ENCODE measurements at places on chromosomes 13 and 19.

- DNase-seq: no peak
Measured at GRCh38 chr19:38190061-38190460, 34.0 kb downstream of the DPF1 start.

- no peak for DNase-seq
Measured at GRCh38 chr19:39816287-39817048, 17.5 kb downstream of the DYRK1B start.

- DNase-seq: no peak
Measured at GRCh38 chr13:24272452-24273161, 36.8 kb upstream of the C1QTNF9 start.

GRCh38 chr19:41646589-41647204 is 19.8 kb upstream of the CEACAM4 start:
- no peak for DNase-seq

GRCh38 chr13:83733293-83733692 is 149.0 kb downstream of the SLITRK1 start:
- DNase-seq: no peak

DNA sequence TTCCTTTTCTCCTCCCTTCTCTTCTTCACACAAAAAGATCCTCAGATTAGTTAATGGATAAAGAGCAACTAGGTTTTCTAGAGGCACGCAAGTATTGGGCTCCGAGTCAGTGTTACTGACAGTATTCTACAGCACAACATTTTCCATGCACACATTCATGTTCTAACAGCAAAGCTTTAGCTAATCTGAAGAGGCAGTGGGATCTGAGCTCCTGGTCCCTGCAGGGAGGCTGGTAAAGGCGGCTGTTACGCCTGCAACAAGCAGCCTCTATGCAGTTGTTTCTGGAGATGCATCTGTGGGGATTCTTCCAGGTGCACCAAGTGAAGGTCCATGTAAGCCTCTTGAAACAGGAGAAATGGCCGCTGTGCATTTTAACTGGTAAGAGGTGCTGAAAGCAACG is 143.8 kb downstream of the EFNB2 start:
- DNase-seq: no peak

DNA sequence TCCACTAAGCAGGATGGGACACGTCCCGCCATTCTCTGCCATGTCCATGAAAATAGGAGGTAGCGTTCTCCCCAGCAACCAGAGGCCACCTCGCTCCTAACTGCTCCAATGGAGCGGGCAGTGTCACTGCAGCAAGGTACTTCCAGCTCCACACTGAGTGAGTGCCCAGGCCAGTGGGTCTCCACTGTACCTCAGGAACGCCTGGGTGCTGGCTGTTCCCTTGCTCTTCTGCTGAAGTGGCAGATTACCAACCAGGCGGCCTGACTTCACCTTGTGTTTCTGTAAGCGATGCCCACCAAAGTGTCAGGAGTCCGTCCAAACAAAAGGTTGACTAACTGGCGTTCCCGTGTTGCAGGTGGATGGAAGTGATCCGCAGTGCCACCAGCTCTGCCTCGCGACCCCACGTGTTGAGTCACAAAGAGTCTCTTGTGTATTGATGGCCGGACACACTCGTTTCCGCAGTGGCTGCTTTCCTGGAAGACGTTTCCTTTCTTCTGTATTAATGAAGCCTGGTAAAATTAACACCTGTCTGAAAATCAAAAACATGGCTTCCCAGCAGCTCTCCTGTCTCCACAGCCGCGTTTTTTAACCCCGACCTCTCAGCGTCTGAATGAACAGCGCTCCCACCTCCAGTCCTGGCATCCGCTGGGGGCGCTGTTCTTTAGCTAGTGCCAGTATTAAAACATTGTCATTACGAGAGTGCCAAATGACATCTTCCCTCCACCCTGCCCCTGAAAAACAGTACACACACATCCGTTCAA is 128.8 kb downstream of the STK24 start:
- DNase-seq: no peak

DNA sequence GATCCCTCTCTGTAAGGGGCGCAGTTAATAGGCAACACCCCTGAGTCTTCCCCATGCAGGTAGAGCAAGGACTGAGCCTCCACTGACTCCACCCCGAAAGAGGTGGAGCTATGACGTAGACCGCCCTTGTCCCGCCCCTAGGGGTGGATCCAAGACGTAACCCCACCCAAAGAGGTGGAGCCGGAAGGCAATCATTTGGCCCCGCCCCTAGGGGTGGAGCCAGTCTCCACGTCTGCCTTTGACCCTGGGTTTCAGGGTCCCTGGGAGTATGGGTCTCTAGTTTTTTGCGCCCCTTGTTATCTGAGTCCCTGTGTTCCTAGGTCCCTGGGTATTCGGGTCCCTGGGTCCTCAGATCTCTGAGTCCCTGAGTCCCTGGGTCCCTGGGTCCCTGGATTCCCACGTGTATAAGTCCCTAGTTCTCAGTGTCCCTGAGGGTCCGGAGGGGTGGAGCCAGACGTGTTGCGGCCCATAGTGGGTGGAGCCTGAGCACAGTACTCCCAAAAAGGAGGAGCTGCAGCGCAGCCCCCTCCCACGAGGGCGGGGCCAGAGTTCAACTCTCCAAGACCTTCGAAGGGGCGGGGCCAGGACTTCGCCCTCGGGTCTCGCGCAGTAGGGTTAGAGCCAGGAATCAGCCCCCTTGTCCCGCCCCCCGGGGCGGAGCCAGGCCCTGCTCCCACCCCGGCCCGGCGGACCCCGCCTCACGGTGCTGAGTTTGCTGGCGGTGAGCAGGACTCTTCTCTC is 5.3 kb downstream of the DENND1C start:
- DNase-seq: peak; percentile 88

DNA sequence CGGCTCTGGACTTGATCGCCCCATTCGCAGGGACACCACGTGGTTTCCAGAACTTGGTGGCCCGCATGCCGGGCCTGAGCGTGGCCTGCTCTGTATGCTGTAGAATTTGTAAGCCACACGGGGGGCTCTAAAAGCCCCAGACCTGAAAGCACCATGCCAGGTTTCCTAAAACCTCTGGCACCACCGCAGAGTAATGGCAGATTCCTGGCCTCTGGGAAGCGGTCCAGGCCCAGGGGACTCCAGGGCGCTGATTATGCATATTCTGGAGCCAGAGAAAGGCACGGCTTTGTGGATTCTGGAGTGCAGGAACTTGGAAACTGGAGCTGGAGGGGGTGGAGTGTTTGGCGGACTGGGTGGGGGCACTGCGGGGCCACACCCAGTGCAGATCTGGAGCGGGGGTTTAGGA is 3.7 kb downstream of the FTL start:
- no peak for DNase-seq

DNA sequence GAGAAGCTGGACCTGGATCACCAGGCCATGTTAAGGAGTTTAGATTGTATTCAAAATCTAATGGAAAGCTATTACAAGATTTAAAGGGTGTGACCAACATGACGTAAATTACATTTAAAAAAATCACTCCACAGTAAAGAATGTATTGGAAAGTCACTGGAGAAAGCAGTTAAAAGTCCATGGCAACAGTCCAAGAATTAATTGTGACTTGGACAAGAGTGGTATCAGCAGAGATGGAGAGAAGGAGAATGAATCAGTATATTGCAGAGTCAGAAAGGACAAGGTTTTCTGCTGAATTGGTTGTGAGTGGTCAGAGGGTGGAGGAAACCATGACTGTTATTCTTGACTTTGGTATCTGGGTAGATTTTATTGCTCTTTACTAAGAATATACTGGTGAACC is 535.1 kb upstream of the SLITRK1 start:
- DNase-seq: no peak

DNA sequence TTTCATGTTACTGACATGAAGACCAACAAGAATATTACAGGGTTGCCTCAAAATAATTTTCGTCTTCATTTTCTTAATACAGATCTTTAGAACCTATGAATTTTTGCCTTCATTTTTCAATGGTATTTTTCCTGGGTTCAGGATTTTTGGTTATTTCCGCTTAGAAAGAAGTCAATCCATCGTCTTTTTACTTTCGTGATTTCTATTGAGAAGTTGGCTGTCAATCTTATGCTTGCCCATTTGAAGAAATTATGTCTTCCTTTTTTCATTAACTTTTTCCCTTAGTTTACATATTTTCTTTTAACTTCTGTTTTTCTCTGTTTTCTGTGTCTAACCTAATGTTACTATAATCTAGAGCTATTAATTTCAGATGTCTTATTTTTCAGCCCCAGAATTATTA is 868.9 kb upstream of the SLC10A2 start:
- no peak for DNase-seq

DNA sequence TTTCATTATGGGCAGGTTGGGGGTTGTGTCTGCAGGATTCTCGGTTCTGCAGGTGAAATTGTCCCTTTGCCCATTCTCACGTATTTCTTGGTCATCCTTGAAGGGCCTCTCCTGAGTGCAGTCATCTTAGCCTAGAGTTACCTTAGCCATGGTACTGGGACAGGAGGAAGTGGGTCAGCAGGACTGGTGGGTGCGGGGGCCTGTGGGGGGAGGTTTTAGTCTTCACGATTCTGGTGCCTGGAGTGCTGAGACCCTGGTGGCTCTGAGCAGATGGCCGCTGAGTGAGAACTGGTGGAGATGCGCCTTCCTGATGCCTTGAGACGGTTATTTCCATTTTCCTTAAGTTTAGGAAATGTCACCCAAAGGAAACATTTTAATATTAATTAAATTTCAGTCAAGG is 11.8 kb downstream of the COL4A2 start:
- DNase-seq: no peak

- DNase-seq: peak; percentile 59
Measured at GRCh38 chr19:57829316-57829715, 783 bp upstream of the ZNF587B start.

DNA sequence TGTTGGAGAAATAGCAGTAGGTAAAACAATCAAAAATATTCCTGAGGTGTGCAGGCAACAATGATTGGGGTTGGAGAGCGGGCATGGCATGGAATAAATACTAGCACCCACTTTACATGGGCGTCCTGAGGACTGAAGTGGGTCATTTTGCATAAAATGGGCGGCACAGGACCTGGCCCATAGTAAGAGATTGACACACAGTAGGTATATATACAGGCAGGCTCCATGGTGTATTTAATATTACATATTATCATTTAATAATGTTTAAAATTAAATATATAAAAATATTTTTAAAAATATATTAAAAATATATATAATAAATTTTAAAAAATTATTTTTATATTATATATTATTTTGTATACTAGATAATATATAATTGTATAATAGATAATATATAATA is 48.3 kb downstream of the CRYL1 start:
- no peak for DNase-seq

DNA sequence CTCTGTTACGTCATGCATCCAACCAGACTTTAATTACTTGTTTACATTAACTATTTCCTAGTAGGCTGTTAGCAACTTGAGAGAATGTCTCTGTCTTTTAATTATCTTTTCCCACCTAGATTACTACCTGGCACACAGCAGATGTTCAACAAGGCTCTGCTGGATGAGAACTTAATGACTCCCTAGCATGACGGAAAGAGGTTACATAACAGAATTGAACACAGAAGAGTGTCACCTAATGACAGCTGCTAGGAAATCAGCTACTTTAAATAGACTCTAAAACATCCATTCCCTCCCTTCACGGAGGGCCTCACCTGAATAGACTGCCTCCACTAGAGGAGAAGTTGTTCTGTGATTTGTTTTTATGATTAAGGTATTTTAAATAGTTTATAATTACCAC is 110.8 kb downstream of the TEX29 start:
- no peak for DNase-seq

GRCh38 chr13:23671377-23671776 is 101.2 kb downstream of the TNFRSF19 start:
- DNase-seq: no peak

GRCh38 chr19:29971648-29972047 is 29.6 kb downstream of the URI1 start:
- no peak for DNase-seq

- no peak for DNase-seq
Measured at GRCh38 chr13:99312493-99312883, 5.3 kb upstream of the GPR183 start.

DNA sequence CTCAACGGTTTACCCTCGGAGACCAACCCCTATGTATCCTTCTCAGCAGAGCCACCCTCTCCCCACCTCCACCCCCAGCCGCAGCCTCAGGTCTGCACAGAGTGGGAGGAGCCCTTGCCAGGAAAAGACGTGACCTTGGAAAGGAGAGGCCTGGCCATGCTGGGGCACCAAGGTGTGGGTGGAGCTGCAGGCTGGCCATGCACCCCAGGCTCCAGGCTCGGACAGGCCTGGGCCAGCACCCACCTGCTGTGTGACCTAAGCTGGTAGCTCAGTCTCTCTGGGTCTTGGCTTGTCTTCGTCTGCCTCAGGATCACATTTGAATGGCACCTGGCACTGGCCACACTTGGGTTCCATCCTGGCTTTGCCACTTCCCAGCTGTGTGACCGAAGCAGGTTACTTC is 29.5 kb downstream of the CCDC8 start:
- DNase-seq: no peak

- no peak for DNase-seq
Measured at GRCh38 chr19:55673465-55673864, 1.6 kb upstream of the EPN1 start.

GRCh38 chr19:13952931-13953531 is 722 bp downstream of the DCAF15 start:
- DNase-seq: no peak

All from HepG2 (cell line).